HFFc6 (cell line): ENCODE measurements at places on chromosomes 6 and 20.

DNA sequence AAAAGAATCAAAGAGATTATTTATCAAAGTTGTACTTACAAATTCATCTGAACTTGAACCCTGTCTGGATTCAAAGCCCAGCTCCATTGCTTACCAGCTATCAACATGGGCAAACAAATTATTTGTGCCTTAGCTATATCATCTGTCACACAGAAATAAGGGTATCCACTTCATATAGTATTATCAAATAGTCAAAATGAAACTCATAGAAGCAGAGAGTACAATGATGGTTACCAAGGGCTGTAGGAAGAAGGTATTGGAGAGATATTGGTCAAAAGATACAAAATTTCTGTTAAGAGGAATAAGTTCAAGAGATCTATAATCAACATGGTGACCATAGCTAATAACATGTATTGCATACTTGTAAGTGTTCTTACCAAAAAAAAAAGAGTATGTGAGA is 87.8 kb upstream of the CCDC28A start:
- DNase-seq = no peak

DNA sequence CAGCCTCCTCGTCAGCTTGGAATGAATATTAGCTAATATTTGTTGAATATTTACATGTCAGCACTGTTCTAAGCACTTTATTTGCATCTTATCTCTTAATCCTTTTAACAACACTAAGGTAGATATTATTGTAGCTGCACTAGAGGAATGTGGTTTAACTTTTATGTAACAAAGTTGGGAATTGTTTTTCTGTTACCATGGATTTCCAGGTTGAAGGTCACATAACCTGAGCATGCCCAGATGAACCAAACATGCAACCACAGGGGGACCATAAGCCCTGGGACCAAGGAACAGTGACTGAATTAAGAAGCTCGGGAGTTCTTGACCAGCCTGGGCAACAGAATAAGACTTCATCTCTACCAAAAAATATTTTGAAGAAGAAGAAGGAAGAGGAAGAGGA is 29.1 kb upstream of the YWHAB start:
- DNase-seq = no peak

DNA sequence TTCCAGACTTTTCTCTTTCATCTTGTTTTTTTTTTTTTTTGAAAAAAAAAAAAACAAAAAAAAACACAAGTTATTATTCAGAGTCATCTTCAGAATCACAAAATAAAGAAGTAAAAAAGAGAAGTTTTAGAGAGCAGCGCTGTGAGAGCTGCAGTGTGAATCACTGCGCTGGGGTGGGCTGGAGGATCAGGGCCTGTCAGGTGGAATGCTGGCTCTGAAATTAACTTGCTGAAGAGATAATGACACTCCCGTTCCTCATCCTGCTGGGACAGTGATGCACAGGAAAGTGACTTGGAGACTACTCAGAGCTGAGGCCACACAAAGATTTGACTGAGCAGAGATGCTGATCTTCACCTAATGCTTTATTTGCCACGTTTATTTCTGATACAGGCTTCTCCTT is 42.7 kb upstream of the CLDN20 start:
- no peak for DNase-seq

- no peak for DNase-seq
Measured at GRCh38 chr6:166752928-166753721, 126.1 kb upstream of the RPS6KA2 start.
